ENCODE measurements at places on chromosomes 1 and 21.

DNA sequence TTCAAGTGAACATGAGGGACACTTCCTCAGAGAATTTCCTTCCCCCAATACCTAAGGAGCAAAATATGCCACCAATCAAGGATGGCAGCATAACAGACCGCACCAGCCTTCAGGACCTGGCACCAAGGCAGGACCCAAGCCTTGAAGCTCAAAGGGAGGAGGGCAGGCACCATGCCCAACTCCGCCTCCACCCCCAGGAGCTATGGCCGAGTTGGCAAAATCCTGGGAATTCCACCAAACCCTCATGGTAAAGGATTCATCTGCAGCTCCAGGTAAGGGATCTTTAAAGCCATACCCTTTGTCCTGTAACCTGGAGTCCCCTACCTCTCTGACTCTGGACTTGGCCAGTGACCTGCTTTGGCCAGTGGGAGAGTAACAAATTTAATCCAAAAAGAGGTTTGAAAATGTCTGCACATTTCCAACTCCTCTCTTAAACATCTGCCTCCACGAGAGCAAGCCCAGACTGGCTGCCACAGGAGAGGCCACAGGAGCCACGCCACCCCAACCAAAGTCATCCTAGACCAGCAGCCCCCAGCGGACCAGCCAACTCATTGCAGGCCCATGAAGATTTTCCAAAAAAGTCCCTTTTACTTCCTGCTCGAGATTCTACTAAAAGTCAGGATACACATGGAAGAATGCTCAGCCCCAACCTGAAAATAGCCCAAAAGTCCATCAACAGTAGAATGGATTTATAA lies 41.9 kb downstream of the NPHP4 start:
- no peak for DNase-seq

GRCh38 chr1:3847081-3847480 lies 9.9 kb downstream of the CEP104 start:
- no peak for DNase-seq

GRCh38 chr21:43207868-43208267 lies 39.1 kb downstream of the CRYAA start:
- no peak for DNase-seq

DNA sequence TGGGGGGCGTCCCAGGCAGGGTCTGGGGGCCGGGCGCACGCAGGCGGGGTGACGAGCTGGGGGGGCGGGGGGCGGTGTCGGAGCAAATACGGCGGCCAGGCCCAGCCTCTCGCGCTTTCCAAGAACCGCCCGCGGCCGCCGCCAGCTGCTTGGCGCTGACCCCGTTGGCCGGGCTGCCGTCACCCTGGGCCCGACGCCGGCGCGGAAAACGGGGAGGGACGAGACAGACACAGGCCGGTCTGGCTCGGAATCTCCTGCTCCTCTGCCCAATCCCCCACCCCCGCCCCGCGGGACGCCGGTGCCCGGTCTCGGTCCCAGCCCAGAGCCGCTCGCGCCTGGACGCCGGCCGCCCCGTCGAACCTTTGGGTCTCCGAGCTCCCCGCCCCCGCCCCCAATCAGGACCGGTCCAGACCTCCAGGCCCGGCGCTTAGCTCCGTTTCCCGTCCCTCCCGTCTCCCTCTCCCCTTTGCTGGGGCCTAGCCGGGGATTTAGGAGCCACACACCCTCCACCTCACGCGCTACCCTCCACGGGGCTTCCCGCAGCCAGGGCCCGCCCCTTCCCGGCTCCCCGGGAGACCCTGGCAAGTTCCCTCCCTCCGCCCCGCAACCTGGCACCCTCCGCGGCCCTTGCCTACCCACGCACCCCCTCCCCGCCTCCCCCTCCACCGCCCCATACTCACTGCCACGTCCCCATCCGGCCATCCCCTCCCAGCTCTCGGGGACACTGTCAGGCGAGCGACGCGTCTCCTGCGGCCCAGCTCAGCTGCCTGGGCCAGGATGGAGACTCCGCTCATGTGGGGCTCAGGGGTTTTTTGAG lies 800 bp upstream of the MMP23B start:
- peak; percentile 24 for DNase-seq

DNA sequence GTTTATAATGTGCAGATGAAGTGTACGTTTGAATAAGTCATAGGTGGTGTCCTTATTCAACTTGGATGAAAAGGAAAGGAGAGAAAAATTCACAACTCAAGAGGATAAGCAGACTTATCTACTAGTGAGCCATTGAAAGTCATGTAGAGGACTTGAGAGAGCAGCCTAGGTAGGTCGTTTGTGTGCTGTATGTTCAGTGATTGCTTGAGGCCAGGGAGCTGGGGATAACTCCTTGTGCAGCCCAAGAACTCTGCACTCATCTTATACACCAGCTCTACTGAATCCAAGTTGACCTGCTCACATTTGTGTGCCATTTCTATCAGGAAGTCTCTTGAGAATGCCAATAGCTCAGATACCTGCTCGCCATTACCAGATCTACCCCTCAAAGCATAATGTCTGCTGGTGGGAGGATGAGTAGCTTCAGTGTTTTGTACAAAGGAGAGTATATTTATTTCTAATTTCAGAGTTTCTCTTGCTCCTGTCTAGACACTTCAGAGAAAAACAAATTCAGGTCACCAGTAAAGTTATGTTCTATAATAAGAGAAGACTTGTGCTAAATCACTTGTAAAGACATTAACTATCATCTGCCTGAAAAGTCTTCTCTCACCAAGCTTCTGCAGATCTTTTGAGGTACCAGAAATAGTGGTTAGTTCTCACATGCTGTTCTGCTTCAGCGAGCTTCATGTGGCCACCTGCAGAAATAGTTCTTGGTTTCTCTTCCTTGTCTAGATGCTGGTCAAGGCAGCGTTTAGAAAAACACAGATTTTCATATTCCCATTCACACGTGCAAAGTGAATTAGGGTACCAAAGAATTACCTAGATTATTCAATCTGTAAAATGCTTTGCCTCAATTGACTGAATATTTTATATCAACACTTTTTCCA lies 10.8 kb downstream of the S1PR1 start:
- no peak for DNase-seq

- DNase-seq = peak; percentile 25
Measured at GRCh38 chr1:84721152-84721551, 30.9 kb upstream of the SSX2IP start.

DNA sequence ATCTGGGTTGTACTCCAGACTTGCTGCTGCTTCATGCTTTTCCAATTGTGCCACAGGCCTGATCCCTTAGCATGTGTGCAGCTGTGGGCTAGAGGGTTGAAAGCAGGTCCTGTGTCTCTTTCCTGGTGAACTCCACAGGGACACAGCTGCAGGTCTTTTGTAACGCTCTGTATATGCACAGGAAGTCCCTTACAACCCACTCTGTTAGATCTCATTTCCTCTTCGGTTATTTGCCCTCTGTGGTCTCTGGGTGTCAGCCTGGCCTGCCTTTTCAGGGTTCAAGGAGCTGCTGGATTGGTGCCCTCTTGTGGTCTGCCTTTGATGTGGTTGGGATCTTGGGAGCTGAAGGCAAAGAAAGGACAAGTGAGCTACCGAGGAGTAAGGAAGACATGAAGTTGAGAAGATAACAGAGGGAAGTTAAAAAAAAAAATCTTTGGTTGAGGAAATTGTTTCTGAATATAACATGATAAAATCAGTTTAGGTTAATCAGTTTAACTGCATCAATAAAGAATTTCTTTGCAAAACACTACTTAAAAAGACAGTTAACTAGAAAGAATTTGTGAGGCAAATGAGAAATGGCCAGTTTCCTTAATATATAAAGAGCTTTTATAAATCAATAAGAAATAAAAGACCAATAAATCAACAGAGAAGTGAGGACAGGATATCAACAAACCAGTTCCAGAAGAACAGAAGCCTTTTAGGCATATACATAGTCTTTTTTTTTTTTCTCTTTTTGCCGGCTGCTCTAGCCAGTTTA lies 44.1 kb downstream of the UCK2 start:
- peak; percentile 21 for DNase-seq

- peak; percentile 40 for DNase-seq
Measured at GRCh38 chr1:177256153-177257075, 85.7 kb downstream of the BRINP2 start.

- DNase-seq = no peak
Measured at GRCh38 chr1:236011641-236012040, 53.2 kb downstream of the NID1 start.

DNA sequence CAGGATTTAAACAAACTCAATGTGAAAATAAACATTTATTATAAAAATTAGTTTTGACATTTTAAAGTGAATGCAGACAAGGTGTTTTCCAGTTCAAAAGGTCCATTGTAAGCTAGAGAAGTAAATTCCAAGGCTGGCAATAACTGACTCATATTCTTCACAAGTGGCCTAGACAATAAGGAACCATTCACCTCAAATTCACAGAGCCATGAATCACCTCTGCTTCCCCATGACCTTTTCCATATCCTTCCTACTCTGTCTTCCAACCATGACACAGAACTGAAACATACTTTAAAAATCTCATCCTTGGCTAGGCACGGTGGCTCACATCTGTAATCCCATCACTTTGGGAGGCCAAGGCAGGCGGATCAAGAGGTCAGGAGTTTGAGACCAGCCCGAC lies 24.8 kb downstream of the F11R start:
- DNase-seq = no peak

GRCh38 chr1:179493323-179493722 lies 82.4 kb downstream of the NPHS2 start:
- DNase-seq = no peak

- peak; percentile 69 for DNase-seq
Measured at GRCh38 chr1:164801246-164801731, 242.3 kb downstream of the PBX1 start.

DNA sequence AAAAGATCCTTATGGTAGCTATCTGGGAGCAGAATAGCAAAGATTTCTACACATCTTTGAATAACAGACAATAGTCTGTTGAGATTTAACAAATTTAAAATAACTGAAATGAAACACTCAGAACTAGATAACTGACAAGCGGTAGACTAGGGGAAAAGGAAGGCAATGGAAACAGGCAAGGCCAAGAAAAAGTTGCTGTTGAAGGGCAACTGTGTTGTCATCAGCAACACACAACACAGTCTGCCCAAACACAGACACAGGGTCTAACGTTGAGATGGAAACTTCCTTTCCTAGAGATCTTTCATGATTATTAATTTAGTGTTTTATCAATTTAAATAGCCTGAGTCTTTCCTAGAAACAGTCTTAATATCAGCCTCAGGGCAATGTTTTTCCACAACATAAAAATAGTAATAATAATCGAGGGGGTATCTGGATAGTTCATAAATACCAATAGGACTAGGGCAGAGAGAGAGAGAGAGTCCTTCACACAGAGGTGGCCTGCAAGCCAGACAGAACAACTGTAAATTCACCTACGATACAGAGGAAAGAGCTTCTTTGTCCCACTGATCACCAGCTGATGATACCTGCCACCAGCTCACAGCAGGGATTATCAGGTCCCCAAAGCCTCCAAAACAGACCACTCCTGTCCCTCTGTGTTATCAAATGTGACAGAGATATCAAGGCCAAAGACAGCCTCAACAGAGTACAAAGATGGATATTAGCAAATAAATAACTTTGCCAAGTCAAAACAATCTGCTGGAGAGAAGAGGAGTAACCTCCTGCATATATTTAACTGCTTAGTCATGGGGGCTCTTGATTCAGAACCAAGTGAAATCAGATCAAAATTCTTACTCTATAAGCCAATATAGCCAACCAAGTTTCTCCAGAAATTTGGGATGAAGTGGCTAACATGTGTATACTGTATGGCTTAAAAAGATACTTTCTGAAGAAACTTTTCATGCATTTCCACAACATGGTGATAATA lies 245.3 kb downstream of the SLC45A1 start:
- peak; percentile 32 for DNase-seq

- DNase-seq = no peak
Measured at GRCh38 chr1:36455386-36455785, 5.1 kb upstream of the OSCP1 start.

DNA sequence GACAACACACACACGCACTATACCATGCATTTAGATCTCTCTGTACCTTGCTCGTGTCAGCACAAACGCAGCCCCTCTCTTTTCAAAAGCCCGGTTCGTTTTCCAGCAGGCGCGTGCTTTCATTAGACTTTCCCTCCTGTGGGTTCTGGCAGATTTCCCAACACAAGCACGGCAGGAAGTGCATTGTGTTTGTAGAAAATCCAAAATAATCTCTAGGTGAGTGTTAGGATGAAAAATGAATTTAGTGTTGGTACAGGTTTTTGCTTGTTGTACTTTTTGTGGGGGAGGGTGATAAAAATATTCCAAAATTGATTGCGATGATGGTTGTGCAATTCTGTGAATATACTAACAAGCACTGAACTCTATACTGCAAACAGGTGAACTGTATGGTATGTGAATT lies 54.1 kb upstream of the POFUT2 start:
- DNase-seq = no peak

GRCh38 chr1:61337037-61337436 lies 254.7 kb downstream of the NFIA start:
- DNase-seq = no peak

GRCh38 chr1:214198571-214198970 lies 82.4 kb upstream of the SMYD2 start:
- DNase-seq = no peak

- no peak for DNase-seq
Measured at GRCh38 chr1:207787776-207788175, 35.9 kb downstream of the CD46 start.

- DNase-seq = peak; percentile 65
Measured at GRCh38 chr21:35658242-35658641, 402.1 kb downstream of the SETD4 start.

GRCh38 chr1:109281680-109282496 lies 1.1 kb downstream of the PSRC1 start:
- peak; percentile 44 for DNase-seq

- peak; percentile 14 for DNase-seq
Measured at GRCh38 chr1:212699625-212700222, at the start of gene BATF3. TSS of gene BATF3 (minus strand) at chr1:212699840. CDS start at chr1:212699762, 78 bp downstream.

DNA sequence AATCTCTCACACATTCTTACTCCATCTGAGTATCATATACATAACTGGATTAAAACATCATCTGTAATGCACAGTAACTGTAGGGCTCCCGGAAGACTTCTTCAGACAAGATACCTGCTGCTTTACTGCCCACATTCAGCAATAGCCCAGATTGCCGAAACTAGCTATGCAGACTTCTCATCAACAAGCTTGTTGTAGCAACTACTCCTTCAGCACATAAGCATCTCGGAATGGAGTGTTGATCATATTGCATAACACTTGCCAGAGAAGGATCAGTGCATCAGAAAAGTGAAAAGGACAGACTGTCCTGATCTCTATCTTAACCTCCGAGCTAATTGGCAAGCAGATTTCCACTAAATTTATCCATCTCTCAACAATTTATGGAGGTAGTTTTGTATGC lies 354.6 kb upstream of the C1orf87 start:
- DNase-seq = no peak

DNA sequence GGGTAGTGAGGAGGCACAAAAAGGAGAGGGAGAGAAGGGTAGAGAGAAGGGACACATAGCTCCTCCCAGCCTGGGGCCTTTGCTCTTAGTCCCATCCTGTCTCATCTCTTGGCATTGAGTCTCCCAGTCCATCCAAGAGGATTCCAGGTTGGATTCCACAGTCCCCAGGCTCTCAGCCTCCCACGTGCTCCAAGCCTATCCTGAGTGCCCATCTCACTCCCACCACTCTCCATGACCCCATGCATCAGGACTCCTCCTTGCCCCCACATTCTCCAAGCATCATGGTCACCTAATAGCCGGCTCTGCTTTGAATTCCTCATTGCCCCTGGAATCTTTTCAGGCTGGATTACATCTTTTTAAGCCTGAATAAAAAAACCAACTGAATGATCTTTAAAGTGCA lies 87.9 kb downstream of the DSCAM start:
- no peak for DNase-seq

- DNase-seq = no peak
Measured at GRCh38 chr1:19738669-19739068, 61.0 kb downstream of the TMCO4 start.

Data from fibroblast of gingiva (primary cell).